ENCODE measurements at places on chromosomes 11 and 22. TPM values are rescaled to one million over a fixed set of nuclear protein-coding genes. Genes with fewer than 3 reads are reported as not detected.

DNA sequence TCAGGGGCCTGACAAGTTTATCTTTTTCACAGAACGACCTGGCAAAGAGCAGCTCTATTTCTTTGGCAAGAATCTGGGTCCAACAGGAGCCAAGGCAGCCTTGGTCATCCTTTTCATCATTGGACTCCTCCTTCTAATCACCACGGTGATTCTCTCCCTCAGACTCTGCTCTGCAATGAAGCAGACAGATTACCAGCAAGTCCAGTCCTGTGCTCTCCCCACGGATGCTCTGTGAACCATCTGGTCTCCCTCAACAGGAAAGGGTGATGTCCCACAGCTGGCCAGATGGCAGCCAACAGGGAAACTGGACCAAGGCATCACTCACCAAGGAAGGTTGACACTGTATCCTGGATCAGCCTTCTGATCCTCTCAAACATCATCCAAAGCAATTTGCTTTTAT is 17.0 kb upstream of the PANX1 start:
- peaks cover 31% of the 10 kb centered on the region for H3K4me1 ChIP-seq
- H3K27me3 ChIP-seq = no peaks in the 10 kb centered on the region
- H3K27ac ChIP-seq = peak overlapping the region; percentile 26
- H3K4me3 ChIP-seq = no peak overlapping the region
- DNase-seq = no peak
- no peaks in the 10 kb centered on the region for H3K36me3 ChIP-seq

DNA sequence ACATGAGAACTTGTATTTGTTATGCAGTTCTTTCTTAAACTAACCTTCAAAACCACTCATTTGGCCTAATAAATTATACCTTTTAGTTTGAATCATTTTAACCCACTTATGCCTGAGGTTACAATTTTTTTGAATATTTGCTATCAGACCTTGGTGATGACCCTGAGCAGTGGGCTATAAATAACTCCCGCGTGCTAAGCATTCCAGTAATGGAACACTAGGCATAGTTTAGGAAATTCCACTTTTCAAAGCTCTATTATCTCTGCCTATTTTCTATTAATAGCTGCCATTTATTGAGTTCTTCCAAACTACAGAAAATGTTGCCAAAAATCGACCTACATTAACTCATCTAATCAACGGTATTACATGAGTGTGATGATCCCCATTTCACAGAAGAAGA is 993.4 kb upstream of the FAT3 start:
- no peak for DNase-seq
- no peak overlapping the region for H3K4me3 ChIP-seq
- no peaks in the 10 kb centered on the region for H3K27me3 ChIP-seq

DNA sequence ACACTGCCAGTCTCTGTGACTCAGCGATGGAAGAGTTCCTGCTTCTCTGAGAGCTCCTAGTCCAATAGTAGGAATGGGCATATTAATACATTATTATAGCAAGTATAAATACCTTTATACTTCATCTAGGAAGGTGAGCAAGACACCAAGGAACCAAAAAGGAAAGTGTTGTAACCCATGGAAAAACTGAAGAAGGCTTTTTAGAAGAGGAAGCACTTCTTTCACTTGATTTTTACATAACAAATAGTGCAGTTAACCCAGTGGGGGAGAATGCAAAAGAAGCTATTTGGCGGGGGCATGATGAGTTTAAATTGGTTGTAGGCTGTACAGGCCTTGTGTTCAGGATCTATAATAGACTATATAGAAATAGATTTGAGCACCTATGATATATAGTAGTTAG is 31.2 kb upstream of the C11orf87 start:
- no peaks in the 10 kb centered on the region for H3K27me3 ChIP-seq
- no peak for DNase-seq
- no peak overlapping the region for H3K4me3 ChIP-seq
- H3K27ac ChIP-seq = no peak overlapping the region
- no peaks in the 10 kb centered on the region for H3K4me1 ChIP-seq

DNA sequence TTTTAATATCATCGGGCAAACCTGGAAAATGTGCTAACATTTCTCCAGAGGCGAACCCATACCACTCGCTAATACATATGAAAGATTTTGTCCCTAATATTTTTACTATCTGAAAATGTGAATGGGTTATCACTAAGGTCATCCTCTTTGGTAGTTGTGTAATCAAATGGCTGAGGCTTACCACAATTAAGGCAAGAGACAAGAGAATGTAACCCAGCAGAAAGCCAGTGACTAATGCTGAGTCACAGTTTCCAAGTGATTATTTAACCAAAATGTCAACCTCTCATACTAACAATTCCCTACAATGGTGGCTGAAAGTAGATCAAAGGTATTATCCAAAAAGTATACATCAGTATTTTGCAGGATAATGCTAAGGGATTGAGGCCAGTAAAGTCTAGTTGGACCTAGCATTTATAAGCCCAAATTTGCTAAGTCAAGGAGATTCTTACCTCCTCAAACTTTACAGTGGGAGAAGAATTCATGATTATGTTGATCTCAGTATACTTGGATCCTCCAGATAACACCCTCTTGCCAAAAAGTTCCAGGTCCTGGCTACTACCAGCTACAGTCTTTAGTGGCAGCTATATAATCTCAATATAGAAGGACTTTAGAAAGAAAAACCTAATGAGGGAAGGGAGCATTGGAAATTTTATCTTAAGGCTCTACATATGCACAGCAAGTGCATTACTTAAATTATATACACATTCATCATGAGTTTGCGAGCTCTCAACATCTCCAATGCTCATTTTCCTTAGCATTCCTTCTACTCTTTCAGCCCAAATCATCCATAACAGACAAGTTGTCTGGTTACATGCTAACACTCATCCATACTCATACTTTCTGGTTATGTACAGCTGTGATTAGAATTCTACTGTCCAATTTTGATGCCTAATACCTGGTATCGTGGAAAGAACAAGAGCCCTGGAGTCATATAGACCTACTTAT is 25.4 kb downstream of the SIK3 start:
- no peaks in the 10 kb centered on the region for H3K36me3 ChIP-seq
- H3K4me1 ChIP-seq = peaks cover 44% of the 10 kb centered on the region
- H3K27me3 ChIP-seq = no peaks in the 10 kb centered on the region
- peak overlapping the region; percentile 10 for H3K27ac ChIP-seq

GRCh38 chr11:94638301-94638901 is 71.2 kb downstream of the PIWIL4 start:
- no peak overlapping the region for H3K4me3 ChIP-seq
- no peaks in the 10 kb centered on the region for H3K27me3 ChIP-seq

DERL3 gene
- 6.0 TPM for total RNA-seq

ACR gene
- 0.27 TPM for total RNA-seq

- H3K27me3 ChIP-seq = no peaks in the 10 kb centered on the region
- H3K36me3 ChIP-seq = peaks cover 25% of the 10 kb centered on the region
- peaks cover 34% of the 10 kb centered on the region for H3K4me1 ChIP-seq
- no peak for DNase-seq
- peak overlapping the region; percentile 91 for H3K27ac ChIP-seq
Measured at GRCh38 chr11:841981-842369, 354 bp downstream of the POLR2L start.

GRM5 gene
- total RNA-seq = 0.81 TPM

- DNase-seq = no peak
- H3K27me3 ChIP-seq = no peaks in the 10 kb centered on the region
- H3K27ac ChIP-seq = no peak overlapping the region
- no peak overlapping the region for H3K4me3 ChIP-seq
Measured at GRCh38 chr11:110299006-110299785, 2.8 kb upstream of the RDX start.

SEZ6L gene
- total RNA-seq = 0.13 TPM

- H3K27me3 ChIP-seq = no peaks in the 10 kb centered on the region
- no peak for DNase-seq
- no peak overlapping the region for H3K4me3 ChIP-seq
- H3K27ac ChIP-seq = no peak overlapping the region
- no peaks in the 10 kb centered on the region for H3K36me3 ChIP-seq
- peaks cover 7% of the 10 kb centered on the region for H3K4me1 ChIP-seq
Measured at GRCh38 chr11:75728992-75729391, 11.4 kb downstream of the MOGAT2 start.

OR5P2 gene
- total RNA-seq = not detected

FDX1 gene
- total RNA-seq = 40.5 TPM

DRD4 gene
- 0.89 TPM for total RNA-seq

GRCh38 chr22:42695294-42695693 is 25.4 kb downstream of the A4GALT start:
- no peak overlapping the region for H3K27ac ChIP-seq
- no peak for DNase-seq
- H3K4me3 ChIP-seq = no peak overlapping the region

DNA sequence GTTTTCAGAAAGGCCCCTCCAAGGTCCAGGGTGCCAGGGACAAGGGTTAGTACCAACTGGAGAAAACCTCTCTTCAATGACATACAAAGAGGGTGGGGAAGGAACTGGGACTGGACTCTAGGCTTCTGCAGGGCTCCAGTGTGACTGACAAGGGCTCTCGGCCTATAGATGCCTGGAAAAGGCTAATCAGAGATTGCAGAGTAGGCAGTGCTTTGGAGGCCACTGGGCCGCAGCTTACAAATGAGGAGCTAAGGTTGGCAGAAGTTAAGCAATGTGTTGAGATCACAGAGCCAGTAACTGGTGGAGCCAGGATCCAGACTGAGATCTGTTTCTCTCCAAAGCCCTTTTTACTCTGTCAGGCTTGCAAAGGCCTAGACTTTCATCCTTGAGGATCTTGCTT is 7.4 kb upstream of the DGKZ start:
- no peaks in the 10 kb centered on the region for H3K4me1 ChIP-seq
- no peak overlapping the region for H3K4me3 ChIP-seq
- H3K27ac ChIP-seq = no peak overlapping the region

- H3K4me1 ChIP-seq = no peaks in the 10 kb centered on the region
- no peak overlapping the region for H3K4me3 ChIP-seq
- DNase-seq = no peak
- no peaks in the 10 kb centered on the region for H3K27me3 ChIP-seq
Measured at GRCh38 chr11:37621662-37622061, 1023.6 kb upstream of the RAG2 start.

KDM4E gene
- total RNA-seq = not detected

TTC12 gene
- total RNA-seq = 38.7 TPM

GRCh38 chr11:86816251-86816726 is 15.9 kb downstream of the PRSS23 start:
- H3K4me1 ChIP-seq = no peaks in the 10 kb centered on the region
- no peak for DNase-seq
- peak overlapping the region; percentile 32 for H3K27ac ChIP-seq
- no peaks in the 10 kb centered on the region for H3K27me3 ChIP-seq
- H3K36me3 ChIP-seq = no peaks in the 10 kb centered on the region
- no peak overlapping the region for H3K4me3 ChIP-seq

DNA sequence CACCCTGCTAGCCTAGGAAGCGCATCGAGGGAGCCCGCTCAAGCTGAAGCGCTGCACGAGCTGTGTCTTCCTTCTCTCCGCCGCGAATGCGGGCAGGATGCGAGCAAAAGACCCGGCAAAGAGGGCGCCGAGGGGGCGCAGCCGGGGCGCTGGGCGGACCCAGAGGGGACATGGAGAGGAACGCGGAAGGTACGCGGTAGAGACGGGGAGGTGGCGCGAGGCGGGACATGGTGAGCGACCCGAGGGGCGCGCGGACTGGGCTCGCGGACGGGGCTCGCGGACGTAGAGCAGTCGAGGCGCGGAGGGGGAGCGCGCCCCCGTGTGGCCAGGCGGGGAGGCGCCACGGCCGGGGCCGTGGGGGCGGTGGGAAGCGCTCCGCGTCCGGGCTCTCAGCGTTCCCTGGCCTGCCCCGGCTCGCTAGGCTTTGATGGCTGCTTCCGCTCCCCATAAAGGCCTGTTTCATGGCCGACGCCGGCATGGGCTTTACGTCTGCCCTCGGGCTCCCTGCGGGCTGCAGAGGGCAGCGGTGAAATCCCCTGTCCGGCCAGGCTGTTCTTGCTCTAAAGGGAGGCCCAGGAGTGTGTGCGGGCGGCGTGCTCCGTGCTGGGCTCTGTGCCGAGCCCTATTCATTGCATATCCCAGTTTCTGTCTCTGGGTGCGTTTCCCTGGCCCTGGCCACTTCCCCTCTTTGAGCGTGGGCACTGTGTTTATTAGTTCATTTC is 31.2 kb upstream of the TRIM29 start:
- peak; percentile 61 for DNase-seq
- H3K27ac ChIP-seq = no peak overlapping the region
- H3K4me3 ChIP-seq = no peak overlapping the region
- H3K27me3 ChIP-seq = no peaks in the 10 kb centered on the region
